ENCODE measurements at places on chromosomes 2 and 18.

- no peak for DNase-seq
Measured at GRCh38 chr18:73697353-73697752, 450.3 kb downstream of the FBXO15 start.

- DNase-seq = no peak
Measured at GRCh38 chr18:9029131-9029530, 73.4 kb upstream of the NDUFV2 start.

DNA sequence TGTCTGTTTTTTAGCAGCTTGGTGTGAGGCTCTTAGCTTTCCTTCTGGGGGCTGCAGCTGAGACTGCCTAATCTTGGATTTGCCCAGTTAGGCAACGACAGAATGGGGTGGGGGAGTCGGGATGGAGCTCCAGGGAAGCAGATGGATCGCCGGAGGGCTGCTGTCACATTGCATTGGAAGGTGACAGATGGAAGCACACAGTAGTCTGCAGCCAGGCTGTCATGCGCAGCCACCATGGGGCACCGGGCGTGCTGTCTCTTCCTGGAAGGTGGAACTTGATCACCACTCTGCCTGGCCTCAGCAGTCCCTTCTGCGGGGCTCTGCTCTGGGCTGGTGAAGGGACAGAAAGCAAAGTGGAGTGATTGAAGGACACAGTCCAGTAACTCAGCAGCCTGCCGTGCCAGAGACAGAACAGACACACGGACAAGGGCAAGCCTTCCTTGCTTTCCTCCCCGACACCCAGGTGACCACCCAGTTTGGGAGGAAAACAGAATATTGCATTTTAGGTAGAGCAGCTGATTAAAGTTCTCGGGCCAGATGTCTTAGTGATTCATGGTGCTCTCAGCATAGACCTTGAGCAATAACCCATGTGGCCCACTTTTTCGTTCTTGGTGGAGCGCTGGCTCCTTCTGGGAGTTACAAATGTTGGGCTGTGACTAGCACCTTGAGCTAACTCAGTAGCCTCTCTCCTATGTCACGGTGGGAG, 40.9 kb downstream of the RNF144A start:
- no peak for DNase-seq

- no peak for DNase-seq
Measured at GRCh38 chr2:188523919-188524318, 232.2 kb downstream of the GULP1 start.

DNA sequence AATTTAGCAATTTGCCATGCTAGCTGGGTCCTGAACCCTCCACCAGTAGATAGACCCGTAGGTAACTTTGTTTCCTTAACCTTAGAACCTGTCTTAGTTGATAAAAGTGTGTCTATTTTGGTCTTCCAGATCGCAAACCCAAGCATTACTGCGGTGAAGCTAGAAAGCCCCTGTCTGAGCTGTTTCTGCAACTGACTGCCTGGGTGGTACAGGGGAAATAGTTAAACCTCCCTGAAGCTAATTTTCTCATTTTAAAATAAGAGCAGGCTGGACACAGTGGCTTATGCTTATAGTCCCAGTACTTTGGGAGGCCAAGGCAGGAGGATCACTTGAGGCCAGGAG, 101.7 kb upstream of the MSH2 start:
- DNase-seq = no peak

DNA sequence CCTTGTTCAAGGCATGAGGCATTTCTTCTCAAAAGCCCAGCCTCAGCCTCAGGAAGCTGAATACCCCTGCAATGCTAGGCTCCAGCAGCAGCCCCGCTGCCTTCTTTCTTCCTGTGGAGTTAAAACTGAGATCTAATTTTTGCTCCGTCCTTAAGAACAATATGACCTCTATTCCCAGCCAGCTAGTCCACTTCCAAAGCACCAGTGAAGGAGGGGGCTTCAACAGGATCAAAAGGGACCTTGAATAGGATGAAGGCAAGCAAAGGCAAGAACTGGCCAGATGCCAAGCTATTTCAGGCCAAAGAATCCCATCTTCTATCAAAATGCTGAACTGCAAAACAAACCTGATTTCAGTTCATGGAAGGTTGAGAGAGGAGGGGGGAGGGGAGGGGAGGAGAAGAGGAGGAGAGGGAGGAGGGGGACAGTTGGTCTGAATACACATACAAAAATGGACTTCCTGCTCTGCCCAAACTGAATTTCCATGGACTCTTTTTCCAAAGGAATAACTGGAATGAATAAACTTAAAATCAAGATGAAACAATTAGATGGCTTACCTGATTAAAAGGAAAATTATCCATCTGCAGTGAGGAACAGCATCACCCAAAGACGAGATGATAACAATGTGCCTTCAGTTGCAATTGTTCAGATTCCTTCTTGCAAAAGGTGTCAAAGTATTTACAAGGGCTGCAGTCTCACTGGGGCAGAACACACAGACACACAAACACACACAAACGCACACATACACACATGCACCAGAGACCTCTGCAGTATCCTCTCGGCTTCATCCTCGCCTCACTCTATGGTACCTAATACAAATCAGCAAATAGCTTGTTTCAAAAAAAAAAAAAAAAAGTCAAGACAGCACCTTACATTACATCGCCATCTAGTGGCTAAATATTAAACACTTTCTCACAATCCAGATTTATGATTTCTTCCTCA, at the start of gene SCN1A:
Gene SCN1A, minus strand, starts transcription at position 804 of the 939 bp plus-strand sequence. CDS start 54,399 bp downstream, outside the sequence.
- no peak for DNase-seq

- DNase-seq = no peak
Measured at GRCh38 chr2:230327418-230328154, 593 bp downstream of the SP140L start.

DNA sequence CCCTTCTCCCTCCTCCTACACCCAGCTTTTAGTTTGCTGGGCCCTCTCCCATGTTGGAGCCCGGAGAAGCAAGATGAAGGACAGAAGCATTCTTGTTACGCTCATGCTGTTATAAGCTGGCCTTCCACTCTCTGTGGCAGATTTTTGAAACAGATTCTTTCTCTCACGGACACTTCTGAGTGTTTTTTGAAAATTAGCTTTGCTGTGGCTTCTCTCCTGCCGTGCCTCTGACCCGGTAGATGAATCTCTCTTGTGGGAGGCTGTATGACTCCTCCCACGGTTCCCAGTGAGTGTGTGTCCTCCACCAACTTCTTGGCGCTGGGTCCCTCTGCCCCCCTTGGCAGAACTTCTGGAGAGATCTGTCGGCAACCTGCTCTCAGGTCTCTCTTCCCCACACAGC, 269.3 kb upstream of the MYT1L start:
- DNase-seq = no peak
